ENCODE measurements at places on chromosomes 3 and 15.

DNA sequence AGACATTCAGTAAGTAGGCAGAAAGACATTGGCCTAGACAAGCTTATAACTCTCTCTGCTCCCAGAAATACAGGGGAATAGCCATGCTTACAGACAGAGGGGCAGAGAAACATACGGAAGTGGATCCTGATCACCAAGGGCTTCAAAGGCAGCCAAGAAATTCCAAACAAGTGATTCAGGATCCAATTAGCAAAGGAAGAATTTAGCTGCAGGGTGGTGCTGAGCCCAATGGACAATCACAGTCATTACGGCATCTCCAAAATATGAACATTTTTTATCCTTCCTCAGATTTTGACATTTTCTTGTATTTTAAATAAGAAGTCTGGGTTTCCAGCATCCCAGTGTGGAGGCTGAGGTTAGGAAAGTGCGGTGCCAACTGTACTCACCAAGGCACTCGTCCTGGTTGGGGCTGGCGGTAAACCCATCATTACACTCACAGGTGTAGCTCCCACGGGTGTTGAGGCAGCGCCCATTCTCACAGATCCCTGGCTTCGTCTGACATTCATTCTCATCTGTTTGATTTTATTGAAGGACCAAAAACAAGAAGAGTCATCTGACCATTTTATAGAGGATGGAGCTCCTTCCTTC, 96.8 kb downstream of the DUT start:
- no peak for DNase-seq

DNA sequence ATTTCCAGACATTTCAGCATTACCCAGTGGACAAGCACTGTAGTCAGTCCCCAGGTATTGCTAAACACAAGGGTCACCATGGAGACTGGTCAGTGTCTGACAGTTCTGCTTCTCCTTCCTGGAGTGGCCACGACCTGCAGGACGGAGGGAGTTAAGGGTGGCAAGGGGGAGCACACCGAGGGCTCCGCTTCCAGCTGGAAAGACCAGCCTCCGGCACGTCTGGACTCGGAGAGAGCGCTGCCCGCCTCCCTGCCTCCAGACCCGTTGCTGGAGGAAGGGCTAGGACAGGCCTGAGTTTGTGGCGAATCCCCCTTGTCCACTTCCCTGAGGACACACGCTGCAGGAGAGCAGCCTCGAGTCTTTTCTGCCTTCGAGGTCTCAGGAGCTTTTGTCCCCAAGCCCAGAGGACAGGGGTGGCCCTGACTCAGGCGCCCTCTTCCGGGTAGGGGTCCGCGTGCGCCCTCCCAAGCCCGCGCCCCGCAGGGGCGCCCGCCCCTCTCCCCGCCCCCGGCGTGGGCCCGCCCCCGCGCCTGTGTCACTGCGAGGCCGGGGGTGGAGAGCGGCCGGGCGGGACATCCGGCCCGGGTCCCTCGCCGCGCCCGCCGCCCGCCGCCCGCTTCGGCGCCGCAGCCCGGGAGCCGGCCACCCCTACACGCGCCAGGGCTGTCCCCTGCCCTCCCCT, at the start of gene CHST14:
TSS of gene CHST14 (plus strand) at position 562 of the 682 bp plus-strand sequence. CDS start 230 bp downstream, outside the sequence.
- DNase-seq: no peak

DNA sequence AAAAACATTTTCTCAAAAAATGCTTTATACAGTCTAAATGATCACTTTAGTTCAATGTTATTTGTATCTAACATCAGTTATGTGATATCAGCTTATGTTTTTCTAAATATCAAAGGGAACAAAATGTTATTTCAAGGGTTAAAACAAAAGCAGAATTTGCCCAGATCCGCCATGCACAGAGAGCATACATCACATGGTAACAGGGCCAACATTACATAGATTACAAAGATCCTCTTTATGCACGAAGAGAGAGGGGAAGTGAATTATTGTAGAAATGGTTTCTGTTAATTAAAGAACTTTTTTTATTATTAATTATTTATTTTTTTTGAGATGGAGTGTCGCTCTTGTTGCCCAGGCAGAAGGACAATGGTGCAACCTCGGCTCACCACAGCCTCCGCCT, 100.8 kb upstream of the MME start:
- DNase-seq: no peak

- DNase-seq: peak; percentile 49
Observed at GRCh38 chr3:123642182-123642956, 57.5 kb upstream of the HACD2 start.

DNA sequence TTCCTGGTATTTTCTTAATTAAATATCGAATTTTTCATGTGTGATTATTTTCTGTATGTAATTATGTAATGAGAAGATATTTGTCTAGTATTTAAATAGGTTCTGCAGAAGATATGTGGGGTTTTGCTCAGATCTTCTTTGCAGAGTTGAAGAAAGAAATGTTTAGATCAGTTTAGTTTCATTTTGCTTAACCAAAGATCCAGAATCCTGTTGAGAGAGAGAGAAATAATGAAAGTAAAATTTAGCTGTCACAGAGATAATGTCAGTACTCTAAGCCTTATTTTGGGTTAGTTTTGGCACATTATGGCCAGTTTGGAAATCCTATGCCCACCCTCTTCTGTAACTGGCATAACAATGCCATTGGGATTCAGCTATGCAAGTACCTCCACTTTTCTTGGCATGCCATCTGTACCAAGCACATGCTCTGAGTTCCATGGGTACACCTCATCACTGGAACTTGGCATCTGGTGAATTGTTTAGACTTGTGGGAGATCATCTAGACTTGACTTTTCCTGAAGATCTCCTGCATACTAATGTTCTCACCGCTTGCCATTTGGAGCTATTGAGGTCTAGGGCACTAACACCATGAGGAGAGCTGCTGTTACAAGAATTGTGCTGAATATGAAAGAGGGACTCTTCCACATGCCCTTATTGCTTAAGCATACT, 30.9 kb downstream of the PLSCR1 start:
- no peak for DNase-seq

- no peak for DNase-seq
Observed at GRCh38 chr3:194423317-194423716, 24.3 kb upstream of the GP5 start.

GRCh38 chr3:172515130-172515918, 7.9 kb downstream of the TNFSF10 start:
- no peak for DNase-seq

GRCh38 chr3:123642957-123643330, 58.1 kb upstream of the HACD2 start:
- DNase-seq: no peak

DNA sequence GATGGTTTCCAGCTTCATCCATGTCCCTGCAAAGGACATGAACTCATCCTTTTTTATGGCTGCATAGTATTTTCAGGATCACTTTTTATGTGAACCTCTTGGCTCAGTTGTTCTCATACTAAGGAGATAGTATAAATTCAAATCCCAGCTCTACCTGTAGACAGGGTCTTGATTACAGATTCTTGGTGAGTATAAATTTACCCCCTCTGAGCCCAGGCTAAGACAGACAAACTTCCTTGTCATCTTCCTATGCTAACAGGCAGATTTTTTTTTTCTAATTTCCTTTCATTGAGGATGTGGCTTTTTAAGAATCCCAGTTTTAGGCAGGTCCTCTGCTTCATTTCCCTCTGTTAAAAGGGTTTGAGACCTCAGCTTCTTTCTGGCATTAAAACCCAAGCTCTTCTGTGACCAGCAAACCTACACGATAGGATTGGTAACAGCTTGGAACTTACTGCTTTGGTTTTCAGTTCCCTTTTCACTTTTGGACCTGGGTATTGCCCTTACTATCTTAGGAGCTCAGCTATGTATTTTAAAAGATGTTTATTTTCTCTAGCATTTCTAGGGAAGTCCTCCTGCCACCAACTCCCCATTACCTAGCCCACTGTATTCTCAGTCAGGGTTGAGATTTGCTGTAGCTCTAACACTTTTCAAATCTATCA, 72.5 kb downstream of the VPS8 start:
- no peak for DNase-seq

DNA sequence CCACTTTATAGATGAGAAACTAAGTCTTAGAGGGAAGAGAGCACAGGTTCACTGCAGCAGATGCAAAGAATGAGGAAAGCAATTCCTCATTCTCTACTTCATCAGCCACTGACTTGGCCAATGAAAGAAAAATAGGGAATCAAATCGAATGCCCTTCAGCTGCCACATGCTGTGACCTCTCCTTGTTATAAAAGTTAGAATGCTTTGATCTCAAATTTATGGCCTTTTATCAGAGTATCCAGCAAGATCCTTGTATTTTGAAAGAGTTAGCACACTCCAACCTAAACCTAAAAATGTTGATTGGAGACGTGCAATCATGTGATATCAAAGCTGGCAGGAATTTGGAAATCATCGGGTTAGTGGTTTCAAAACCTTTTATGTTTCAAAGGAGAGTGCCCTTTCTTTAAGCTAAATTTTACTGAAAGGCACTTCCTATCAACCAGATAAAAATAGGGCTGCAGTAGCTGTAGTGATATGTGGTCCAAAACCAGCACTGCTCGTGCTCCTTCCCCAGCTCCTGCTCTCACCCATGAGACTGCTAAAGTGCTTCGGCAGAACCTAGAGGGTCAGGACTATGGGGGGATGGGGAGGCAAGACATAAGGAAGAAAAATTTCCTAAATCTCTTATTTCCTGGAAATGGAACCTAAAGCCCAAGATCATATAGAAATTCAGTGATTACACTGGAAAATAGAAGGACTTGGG, 617.0 kb downstream of the PYDC2 start:
- DNase-seq: no peak

- no peak for DNase-seq
Observed at GRCh38 chr3:190401963-190402362, 14.0 kb downstream of the CLDN16 start.

GRCh38 chr3:52523386-52524257, 10.0 kb downstream of the NT5DC2 start:
- DNase-seq: no peak

- no peak for DNase-seq
Observed at GRCh38 chr3:127781411-127782001, 40.8 kb downstream of the MGLL start.

DNA sequence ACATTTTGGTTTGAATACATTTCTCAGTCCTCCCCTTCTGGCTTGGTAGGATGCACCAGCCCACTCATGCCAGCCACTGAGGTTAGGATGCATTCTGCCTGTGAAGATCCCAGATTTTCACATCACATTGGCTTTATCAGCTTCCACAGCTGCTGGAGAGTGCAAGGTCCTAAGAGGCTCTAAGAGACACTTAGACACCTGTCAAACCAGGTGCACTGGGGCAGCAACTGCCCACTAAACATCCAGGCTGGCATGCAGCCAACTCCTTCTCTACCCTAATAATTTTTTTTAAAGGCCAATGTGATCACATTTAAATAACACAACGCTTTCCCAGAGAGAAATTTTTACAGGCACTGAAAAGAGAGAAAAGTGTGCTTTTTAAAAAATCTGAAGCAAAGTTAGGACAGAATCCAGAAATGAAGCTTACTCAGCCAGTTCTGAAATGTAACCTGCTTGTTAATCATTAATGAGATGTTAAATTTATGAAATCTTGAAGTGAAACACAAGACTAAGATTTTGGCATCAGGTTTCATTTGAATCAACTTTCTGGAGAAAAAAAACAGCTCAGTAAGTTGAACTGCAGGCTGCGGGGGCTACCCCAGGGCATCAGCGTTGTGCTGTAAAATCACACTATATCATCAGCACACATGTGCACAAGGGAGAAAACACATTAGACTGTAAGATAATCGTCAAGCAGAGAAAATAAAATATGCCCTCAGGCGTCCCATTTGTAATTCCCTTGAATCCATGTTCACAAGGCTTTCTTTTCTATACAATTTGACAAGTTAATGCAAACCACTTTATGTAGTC, 312.9 kb downstream of the ZBBX start:
- DNase-seq: no peak

- no peak for DNase-seq
Observed at GRCh38 chr3:156548041-156548687, 6.8 kb downstream of the SSR3 start.

DNA sequence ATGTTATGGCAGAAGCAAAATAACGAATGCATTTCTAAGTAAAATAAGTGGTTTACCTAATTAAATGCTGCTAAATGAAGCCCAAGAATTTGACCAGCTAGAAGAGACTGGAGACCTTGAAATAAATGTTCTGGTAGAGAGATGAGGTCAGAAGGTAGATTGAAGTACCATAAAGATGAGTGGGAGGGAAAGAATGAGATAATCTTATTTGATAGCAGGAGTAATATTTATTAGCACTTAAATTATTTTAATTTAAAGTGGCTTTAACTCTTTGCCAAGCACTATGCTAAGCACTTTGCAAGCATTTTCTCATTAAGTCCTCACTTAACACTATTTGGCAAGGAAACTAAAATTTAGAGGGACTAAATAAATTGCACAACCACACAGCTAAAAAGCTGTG, 314.9 kb upstream of the CCDC54 start:
- no peak for DNase-seq

GRCh38 chr3:77267589-77267988, 227.7 kb downstream of the ROBO2 start:
- no peak for DNase-seq

DNA sequence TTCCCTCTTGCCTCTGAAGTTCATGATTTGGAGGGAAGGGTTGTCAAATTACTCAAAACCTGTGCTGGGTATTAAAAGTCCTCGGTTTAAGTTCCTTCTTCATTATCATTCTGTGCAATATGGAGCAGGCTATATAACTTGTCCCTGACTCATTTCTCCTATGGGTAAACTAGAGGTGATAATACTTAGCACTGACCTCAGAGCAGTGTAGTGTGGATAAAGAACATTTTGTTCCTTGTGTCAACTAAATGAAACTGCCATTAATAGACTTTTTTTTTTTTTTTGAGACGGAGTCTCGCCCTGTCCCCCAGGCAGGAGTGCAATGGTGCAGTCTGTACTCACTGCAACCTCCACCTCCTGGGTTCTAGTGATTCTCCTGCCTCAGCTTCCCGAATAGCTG, 2.2 kb upstream of the BBX start:
- DNase-seq: no peak

DNA sequence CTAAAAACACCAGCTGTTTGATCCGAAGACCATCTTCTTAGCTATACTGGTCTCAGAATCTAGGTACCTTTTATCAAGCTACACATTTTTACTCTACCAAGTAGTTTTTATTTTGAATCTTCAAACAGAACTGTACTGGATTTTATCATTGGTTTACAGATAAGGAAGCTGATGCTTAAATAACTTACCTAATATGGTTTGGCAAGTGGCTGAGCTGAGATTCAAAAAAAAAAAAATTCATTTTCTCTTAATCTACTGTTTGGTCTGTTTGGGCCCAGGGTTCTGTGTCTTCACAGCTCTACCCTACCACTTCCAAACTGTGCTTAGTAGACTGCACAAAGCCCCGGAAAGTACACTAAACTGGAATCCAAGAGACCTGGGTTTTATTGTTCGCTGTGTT, 35.7 kb downstream of the ZNF860 start:
- no peak for DNase-seq

- no peak for DNase-seq
Observed at GRCh38 chr3:99393961-99394360, 244.4 kb upstream of the COL8A1 start.

Measured in stimulated activated CD4-positive, alpha-beta T cell treated with anti-CD3 and anti-CD28 coated beads, TNF-alpha, amount 100 ng/mL, for 48 hours (primary cell).